Stimulated activated CD4-positive, alpha-beta T cell treated with anti-CD3 and anti-CD28 coated beads, Interleukin-1b, Interleukin-23, amount 100 ng/mL, for 4 hours (primary cell): ENCODE measurements at places on chromosomes 6 and 20.

GRCh38 chr20:8473459-8473858 is 341.4 kb downstream of the PLCB1 start:
- DNase-seq = no peak

GRCh38 chr6:119480961-119481497 is 131.5 kb upstream of the MAN1A1 start:
- DNase-seq = no peak

DNA sequence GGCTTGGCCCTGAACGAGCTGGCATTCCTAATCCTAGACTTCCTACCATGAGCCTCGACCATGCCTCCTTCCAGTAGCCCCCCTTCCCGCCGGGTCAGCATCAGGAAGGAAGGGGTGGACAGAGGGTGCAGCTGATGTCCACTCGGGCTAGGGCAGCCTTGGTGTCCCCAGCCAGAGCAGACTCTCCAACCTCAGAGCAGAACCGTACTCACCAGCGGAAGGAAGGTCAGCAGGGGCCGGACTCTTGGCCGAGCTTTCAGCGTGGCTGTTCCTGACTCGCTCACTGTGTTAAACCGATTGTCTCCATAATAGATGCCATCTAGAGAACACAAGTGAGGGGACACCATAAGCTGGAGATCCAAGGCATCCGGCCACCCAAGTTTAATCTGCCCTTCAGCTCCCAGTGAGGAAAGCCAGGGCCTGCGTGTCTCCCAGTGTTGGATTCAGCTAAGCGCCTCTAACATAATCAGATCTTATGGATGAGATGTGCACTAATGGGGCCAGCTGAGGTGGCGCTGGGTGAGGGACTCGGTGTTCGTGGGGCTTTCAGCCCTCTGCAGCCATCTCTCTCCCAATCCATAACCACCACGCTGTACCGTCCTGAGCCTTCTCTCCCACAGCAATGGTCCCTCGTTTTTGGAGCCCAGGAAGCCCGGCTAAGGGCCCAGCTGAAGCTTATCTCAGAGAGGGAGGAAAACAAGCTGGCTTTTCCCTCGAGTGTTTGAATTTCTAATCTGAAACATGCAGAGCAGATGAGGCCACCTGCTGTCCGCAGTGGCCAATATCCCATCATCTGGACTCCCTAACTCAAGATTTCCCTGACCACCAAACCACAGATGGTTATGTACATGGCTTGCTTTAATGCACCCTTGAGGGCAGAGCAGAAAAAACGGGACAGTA is 13.7 kb downstream of the C6orf132 start:
- no peak for DNase-seq

GRCh38 chr6:106750142-106750918 is 121.0 kb downstream of the QRSL1 start:
- no peak for DNase-seq

DNA sequence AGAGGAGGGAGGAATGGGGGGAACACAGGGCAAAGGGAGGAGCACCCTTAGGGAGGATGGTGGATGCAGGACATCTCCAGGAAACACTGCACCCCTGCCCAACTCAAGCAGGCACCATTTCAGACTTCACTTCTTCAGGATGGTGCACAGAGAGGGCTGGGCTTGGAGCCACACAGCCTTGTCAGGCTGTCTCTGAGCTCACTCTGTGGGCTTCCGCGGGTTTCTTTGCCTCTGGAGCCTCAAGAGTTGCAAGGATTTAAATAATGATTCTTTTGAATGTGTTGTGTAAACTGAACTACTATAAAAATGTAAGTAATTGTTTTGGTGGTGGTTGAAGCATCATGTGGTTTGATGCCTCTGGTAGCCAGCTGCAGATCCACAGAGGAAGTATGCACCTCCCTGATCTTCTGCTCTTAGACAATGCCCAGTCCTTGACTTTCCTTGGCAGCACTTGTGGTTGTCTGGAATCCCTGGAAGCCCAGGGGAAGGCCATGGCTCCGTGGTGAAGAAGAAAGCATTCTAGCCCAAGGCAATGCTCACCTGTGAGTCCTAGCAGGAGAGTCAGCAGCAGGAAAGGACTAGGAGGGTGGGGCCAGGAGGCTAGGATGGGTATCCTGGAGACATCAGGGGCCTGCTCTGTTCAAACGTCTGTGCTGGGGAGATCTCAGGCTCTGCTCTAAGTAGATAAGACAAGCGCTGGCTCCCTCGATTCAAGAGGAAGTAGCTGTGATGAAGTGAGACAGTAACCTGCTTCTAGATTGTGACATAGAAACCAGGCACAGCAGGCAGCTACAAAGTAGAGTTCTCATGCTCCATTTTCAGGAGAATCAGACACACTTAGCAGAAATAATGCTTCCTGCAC is 50.2 kb upstream of the SIRPG start:
- no peak for DNase-seq

GRCh38 chr6:95866732-95867131 is 149.0 kb upstream of the FUT9 start:
- no peak for DNase-seq

- no peak for DNase-seq
Observed at GRCh38 chr6:84943905-84944304, 179.5 kb upstream of the TBX18 start.

- DNase-seq = no peak
Observed at GRCh38 chr20:48740292-48740649, 87.5 kb downstream of the PREX1 start.

DNA sequence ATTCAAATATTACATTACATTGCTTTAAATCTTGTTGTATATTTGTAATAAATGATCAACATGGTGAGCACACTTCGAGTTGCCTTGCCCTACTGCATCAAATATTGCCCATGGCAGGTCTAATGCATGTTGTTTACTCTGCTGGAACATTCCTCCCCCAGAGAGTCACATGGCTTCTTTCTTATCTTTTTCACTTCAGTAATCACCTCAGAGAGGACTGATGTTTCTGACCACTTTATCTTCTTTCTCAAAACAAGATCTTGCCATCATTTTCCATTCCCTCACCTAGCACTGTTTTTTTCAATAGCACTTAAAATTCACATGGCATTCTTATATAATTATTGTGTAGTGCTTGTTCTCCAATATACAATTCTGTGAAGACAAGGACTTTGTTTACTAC is 243.5 kb upstream of the THEMIS start:
- DNase-seq = no peak

DNA sequence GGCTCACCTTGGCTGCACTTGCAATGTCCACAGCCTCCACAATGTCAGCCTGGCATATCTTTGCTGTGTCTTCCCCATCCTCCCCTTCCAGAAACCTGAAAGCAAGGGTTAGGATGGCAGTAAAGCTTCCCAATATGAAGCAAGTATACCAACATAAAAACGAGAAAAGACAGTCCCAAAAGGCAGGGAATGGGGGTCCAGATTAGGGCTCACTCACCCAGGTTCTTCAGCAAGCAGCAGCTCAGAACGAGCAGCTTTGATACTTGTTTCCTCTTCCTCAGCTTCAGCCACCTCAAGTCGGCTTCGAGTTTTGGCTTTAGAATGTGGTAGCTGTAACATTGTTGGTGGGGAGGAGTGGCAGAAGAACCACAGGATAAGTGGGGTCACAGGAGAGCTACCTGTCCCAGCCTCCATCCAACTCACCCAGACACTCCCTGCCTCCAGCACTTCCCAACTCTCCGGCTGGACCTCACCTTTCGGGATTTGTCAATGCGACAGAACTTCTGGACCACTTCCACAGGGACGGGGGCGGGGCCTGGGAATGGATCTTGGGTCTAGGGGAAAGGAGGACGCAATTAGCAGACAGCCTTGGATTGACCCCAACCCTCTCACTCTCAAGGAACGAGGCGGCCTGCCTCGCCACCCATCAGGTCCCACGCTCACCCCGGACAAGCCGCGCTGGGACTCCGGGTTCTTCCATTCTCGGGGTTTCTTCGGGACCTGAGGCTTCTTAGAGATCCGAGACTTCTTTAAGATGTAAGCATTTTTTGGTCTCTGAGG is 708 bp downstream of the WDR46 start:
- no peak for DNase-seq

DNA sequence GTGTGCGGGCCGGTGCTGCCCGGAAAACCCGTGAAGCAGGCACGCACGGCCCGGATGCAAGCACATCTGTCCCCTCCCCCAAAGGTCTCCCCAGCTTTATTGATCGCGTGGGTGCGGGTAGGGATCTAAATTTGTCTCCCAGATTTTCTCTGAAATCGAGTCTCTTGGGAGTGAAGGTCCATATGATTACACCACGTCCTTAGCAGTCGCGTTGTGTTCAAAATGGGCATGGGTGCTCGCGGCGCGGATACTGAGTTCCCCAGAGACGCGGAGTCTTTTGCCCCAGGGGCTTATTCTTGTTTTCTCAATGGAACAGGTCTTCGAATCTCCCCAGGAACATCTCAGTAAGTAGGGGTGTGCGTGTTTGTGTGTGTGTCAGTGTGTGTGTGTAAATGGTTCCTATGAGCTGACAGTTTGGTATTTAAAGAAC is 2.8 kb upstream of the ZNF292 start:
- no peak for DNase-seq

- DNase-seq = no peak
Observed at GRCh38 chr6:136754820-136755219, 37.5 kb downstream of the MAP3K5 start.

DNA sequence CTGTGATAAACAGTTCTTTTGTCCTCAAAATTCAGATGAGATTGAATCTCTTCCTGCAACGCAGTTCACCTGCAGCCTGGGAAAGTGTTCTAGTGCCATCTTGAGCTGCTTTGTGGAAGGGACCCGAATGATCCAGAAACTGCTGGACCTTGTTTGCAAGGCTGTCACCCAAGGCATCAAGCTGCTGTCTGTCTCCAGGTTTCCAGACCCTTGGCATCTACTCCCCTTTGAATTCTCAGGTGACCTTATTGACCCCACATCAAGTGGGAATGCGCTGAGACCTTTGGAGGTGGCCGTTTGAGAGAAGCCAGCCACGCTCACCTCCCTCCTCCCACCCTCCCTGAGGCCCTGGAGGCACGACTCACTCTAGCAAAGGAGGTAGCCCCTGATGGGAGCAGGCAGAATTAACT is 112.5 kb downstream of the EDN3 start:
- no peak for DNase-seq

GRCh38 chr20:29690274-29690673 is 1567.2 kb upstream of the DEFB115 start:
- DNase-seq = no peak

GRCh38 chr20:59656417-59656816 is 52.1 kb downstream of the PHACTR3 start:
- DNase-seq = no peak

- DNase-seq = no peak
Observed at GRCh38 chr20:16191496-16191895, 381.8 kb downstream of the KIF16B start.

GRCh38 chr6:26286168-26286877 is 78.7 kb upstream of the BTN3A2 start:
- DNase-seq = no peak

DNA sequence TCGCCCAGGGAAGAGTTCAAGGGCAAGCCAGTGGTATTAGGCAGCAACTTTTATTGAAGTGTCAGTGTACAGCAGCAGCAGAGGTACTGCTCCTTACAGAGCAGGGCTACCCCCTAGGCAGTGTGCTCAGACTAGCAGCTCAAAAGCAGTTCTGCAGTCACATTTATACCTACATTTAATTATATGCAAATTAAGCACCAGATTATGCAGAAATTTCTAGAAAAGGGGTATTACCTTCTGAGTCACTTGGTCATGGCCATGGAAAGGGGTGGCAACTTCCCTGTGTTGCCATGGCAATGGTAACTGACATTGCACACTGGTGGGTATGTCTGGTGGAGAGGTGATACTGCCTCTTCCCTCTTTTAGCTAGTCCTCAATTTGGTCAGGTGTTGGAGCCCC is 2.1 kb upstream of the ZKSCAN4 start:
- DNase-seq = no peak

GRCh38 chr6:1063671-1064355 is 248.1 kb upstream of the FOXQ1 start:
- no peak for DNase-seq

DNA sequence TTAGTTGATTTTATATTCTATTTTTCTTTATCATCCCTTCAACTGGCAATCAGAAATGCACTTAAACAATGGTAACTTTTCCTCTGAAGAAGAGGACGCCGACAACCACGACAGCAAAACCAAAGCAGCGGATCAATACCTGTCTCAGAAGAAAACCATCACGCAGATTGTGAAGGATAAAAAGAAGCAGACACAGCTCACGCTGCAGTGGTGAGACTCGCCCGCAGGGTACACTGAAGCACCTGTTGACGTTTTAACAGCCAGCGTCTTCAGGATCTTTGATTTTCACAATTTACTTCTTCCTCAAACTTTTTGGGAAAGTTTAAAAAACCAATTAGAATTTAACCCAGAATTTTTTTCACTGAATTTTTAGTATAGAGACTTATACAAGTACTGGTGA is 701 bp downstream of the RFX6 start:
- no peak for DNase-seq

- DNase-seq = no peak
Observed at GRCh38 chr6:54846243-54846856, at the start of gene FAM83B. Gene FAM83B, plus strand, starts transcription at chr6:54846771. Its CDS starts 23,476 bp downstream, at chr6:54870247.

DNA sequence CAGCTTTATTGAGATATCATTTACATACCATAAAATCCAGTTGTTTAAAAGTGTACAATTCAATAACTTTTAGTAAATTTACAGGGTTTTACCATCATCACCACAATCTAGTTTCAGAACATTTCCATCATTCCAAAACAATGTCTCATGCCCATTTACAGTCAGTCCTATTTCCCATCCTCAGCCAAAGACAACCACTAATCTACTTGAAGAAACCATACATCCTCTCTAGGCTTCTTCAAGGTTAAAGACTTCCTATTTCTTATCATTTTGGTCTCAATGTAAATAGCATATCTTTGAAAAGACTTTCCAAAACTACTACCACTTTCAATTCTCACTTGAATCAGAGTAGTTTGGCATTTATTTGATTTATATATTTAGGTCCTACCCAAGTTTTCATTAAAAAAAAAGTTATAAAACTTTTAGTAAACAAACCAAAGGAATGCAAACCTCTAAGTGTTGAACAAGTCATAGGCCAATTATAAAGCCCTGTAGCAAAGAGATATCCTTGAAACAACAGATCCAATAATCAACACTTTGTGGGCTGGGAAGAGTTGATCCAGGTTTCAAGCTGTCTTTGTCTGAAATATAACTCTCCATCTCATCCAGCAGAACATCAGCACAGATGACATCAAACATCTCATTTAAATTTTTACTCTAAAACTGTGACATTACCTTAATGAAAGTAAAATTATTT is 211.3 kb upstream of the RUNX2 start:
- DNase-seq = no peak

- DNase-seq = no peak
Observed at GRCh38 chr6:10418361-10418861, 3.5 kb upstream of the TFAP2A start.

DNA sequence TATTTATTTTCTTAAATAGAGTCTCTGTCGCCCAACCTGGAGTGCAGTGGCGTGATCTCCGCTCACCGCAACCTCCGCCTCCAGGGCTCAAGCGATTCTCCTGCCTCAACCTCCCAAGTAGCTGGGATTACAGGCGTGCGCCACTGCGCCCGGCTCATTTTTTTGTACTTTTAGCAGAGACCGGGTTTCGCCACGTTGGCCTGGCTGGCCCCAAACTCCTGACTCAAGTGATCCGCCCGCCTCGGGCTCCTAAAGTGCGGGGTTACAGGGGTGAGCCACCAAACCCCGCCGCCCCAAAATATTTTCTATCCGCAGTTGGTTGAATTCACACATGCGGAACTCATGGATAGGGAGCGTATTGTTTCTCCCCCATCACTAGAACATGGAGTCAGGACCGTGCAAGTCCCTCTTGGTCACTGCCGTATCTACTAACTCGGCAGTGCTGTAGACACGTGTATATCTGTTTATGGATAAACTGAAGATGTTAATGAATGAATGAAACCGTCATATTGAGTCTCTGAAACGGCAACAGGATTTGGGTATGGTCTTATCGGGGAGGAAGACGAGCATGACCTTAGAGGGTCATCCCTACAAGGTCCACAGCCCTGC is 904 bp downstream of the MKKS start:
- DNase-seq = no peak

GRCh38 chr6:131382631-131383030 is 190.4 kb upstream of the ARG1 start:
- DNase-seq = no peak
